ENCODE measurements at places on chromosomes 4 and X. TPM values are rescaled to one million over a fixed set of nuclear protein-coding genes. Genes with fewer than 3 reads are reported as not detected.

DNA sequence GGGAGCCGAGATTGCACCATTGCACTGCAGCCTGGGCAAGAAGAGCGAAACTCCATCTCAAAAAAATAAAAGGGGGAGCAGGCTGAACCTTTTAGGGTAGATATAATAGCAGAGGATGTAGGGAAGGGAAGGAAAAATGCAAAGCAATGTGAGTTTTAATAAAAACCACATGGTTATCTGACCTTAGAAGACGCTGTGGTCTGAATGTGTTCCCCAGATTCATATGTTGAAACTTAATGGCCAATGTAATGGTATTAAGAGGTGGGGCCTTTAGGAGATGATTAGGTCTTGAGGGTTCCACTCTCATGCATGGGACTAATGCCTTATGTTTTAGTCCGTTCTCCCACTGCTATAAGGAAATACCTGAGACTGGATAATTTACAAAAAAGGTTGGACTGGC is 114.1 kb upstream of the STX18 start:
- no peak for DNase-seq
- no peaks in the 10 kb centered on the region for H3K4me1 ChIP-seq
- no peaks in the 10 kb centered on the region for H3K36me3 ChIP-seq
- no peak overlapping the region for H3K27ac ChIP-seq
- H3K27me3 ChIP-seq: no peaks in the 10 kb centered on the region
- H3K4me3 ChIP-seq: no peak overlapping the region

DNA sequence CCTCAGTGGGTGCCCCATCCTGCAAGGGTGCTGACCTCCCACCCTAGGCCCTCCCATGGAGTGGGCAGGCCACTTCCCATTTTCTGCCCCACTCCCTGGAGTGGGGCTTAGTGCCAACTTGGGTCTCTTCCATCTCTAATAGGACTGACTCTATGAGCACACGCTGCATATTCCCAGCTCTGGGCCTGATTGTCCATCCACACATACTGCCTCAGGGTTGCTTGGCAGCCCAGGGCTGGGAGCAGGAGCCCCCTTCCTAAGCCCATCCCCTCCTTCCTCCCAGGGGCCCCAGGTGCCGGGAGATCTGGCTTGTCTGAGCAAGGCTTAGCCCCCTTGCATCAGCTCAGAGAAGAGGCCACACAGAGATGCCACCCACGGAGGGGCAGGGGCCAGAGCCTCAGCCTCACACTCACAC is 55.1 kb downstream of the PJA1 start:
- H3K27ac ChIP-seq: no peak overlapping the region
- no peak overlapping the region for H3K4me3 ChIP-seq
- H3K36me3 ChIP-seq: no peaks in the 10 kb centered on the region
- no peaks in the 10 kb centered on the region for H3K27me3 ChIP-seq
- DNase-seq: no peak

RASSF6 gene
- total RNA-seq: 1.4 TPM

DNA sequence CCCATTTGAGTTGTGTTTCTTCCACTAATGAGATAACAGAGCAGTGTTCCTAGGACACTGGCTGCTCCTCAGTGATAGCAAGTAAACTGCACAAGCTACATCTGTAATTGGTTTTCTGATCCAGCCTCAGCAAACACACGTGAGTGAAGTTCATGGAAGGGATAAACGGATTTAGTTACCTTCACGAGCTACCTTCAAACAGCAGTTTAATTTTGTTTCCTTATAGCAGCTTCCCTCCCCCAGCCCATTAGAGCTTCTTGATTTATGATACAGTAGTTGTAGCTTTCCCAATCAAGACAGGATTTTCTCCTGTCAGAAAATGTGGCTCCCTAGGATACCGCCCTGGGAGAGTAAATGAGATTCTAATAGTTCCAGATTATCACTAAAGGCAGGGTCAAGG is 634.2 kb upstream of the FAT1 start:
- no peak for DNase-seq
- no peaks in the 10 kb centered on the region for H3K4me1 ChIP-seq
- H3K36me3 ChIP-seq: no peaks in the 10 kb centered on the region
- no peaks in the 10 kb centered on the region for H3K27me3 ChIP-seq
- no peak overlapping the region for H3K27ac ChIP-seq

GRCh38 chr4:134501973-134502643 is 300.5 kb upstream of the PABPC4L start:
- H3K4me1 ChIP-seq: no peaks in the 10 kb centered on the region
- H3K36me3 ChIP-seq: no peaks in the 10 kb centered on the region
- DNase-seq: no peak
- H3K4me3 ChIP-seq: no peak overlapping the region
- H3K27me3 ChIP-seq: no peaks in the 10 kb centered on the region

DNA sequence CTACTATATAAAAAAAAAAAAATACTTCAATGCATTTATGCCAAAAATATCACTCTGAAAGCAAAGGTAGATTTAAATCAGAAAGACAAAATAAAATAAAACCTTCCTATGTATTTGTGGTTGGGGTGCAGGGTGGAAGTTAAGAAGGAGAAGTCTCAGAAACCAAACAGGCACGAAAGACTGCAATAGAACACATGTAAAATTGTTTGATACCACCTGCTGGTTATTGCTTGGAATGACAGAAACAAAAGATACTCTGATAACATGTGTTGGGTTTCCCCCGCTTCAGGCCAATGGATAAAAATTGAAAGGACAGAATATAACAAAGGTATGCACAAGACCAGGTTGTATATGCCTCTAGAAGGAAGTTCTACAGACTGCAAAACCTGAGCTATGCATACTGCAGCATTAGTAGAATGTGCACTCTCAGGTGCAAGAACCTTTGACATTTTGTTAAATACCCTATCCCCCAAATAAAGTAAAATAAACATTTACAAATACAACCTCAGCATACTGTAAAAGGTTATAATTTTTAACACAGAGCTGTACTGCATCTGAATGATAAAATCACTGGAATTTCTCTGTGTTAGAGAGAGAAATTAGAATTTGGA is 118.8 kb downstream of the GABRA2 start:
- no peaks in the 10 kb centered on the region for H3K36me3 ChIP-seq
- no peak for DNase-seq
- no peaks in the 10 kb centered on the region for H3K4me1 ChIP-seq
- no peak overlapping the region for H3K27ac ChIP-seq
- H3K27me3 ChIP-seq: no peaks in the 10 kb centered on the region
- H3K4me3 ChIP-seq: no peak overlapping the region

All from ascending aorta (tissue), 2 donors.